ENCODE measurements at places on chromosomes 3 and 15.

DNA sequence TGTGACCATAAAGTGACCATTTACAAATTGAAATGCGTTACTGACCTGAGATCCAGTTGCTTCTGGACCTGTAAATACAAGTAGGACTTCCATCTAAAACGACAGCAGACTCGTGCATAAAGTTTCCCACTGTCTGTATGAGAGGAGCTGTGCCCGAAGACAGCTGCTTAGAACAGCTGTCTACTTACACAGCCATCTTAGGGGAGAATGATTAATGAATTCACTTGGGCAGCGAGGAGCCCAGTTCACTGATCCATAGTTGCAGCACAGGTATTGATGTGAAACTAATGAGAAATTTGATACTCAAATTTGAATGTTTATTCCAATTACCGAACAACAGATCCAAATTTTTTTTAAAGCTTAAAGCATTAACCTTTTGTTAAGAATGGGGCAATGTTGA is 748.1 kb downstream of the NR2F2 start:
- DNase-seq: no peak

- DNase-seq: peak; percentile 36
Measured at GRCh38 chr15:40471808-40472150, 995 bp downstream of the CHST14 start.

GRCh38 chr15:70478251-70478990 is 284.9 kb downstream of the UACA start:
- peak; percentile 35 for DNase-seq

- DNase-seq: no peak
Measured at GRCh38 chr3:16064642-16065414, 109.7 kb upstream of the GALNT15 start.

DNA sequence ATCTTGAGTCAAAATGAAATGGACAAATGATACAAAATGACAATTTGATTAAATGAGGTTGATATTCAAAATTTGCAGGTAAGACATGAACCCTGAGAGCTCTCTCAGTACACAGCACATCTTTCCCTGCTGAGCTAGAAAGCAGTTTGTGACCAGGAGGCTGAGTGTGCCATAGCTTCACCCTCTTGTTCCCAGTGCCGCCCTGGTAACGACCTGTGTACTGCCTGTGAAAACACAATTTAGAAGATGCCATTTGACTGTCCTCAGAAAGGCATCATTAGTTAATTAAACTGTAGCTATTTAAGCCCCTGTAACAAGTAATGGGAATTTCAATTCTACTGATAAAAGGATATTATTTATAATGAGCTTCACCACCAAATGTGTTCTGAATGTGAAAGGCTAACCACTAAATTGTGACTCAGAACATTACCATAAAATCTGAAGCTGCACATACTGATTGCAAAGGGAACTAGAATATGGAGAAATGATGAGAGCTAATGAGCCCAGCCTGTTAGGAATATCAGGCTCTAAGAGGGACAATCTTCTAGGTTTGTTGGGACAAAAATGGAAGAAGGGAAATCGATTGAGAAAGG is 212.9 kb upstream of the ARPP21 start:
- DNase-seq: no peak

- no peak for DNase-seq
Measured at GRCh38 chr3:139533781-139534454, 5.6 kb downstream of the RBP1 start.

DNA sequence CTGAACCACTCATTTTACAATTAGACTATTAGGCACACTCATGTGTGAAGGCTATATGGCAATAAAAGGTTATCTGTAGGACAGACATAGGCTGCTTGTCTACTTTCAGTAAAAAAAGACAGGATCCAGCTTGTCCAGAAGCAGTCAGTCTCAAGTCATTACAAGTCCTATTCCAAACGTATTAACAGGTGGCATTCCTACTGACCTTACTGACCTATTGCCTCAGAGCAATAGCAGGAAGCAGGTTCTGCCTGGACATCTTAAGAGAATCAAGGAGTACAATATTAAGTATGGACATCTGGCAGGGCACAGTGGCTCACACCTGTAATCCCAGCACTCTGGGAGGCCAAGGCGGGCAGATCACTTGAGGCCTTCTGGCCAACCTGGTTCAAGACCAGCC is 7.0 kb downstream of the CMTM6 start:
- no peak for DNase-seq

DNA sequence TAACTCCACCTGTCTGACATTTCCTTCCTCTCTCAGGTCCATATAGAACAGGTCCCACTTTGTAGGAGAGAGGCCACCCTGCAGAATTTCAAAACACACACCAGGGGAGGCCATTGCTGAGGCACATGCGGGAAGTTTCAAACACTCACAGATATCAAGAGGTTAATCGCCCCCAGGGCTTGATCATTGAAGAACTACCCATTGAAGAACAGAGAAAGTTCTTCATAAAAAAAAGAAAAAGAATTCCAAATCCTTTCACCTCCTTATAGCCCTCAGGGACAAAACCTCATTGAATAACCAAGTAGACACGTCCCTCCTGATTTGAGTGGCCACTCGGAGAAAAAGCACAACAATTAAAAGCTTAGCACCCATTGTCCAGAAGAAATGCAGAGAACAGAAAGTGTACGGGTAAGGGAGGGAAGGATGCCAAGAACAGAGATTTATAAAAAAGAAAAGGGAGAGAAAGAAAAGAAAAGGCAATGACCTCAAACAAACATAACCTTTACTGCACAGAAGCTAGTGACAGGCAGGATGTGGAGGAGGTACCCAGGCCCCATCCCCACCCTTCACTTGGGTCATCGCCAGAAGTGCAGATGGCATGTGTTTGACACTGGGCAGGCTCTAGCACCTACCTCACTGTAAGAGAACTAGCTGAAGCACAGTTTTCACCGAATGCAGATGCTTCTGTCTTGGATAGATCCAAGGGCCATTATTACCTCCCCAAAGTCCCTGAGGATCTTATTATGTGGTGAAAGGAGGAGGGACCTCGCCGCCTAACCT is 112.3 kb upstream of the HES1 start:
- DNase-seq: no peak

GRCh38 chr15:61173899-61174689 is 55.0 kb downstream of the RORA start:
- DNase-seq: no peak

GRCh38 chr15:70479785-70480184 is 283.6 kb downstream of the UACA start:
- DNase-seq: no peak

- no peak for DNase-seq
Measured at GRCh38 chr15:66724732-66725463, 22.9 kb downstream of the SMAD6 start.

DNA sequence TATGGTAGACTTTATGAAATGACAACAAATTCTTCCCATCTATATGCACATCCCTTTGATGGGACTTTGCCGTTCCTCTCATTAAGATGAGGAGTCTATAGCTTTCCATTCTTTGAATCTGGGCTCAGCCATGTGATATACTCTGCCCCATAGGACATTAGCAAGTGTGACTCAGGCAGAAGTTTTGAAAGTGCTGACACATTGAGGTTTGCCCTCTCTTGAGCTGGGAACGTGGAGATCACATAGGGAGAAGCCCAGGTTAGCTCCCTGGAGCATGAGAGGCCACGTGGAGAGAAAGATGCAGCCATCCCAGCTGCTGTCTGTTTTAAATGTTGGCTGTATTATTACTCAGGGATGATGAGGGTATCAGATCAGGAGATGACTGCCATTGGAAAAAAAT is 67.7 kb upstream of the OXTR start:
- DNase-seq: no peak

DNA sequence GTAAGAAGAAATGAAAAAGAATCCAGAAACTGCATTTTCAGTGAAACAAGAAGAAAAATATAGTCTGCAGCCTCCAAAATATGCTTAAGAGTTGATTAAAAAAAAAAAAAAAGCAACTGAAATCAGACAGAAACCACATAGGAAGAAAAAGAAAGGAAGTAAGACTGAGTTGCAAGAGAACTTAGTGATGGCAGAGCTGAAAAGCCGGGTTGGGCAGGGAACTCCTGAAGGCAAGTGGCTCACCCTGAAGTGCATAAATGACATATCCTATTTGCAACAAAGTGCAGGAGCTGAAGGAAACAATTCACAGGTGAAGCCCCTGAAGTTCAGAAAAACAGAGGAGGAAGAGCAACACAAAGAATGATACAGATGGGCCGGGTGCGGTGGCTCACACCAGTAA is 108.8 kb upstream of the SLC25A36 start:
- DNase-seq: no peak

DNA sequence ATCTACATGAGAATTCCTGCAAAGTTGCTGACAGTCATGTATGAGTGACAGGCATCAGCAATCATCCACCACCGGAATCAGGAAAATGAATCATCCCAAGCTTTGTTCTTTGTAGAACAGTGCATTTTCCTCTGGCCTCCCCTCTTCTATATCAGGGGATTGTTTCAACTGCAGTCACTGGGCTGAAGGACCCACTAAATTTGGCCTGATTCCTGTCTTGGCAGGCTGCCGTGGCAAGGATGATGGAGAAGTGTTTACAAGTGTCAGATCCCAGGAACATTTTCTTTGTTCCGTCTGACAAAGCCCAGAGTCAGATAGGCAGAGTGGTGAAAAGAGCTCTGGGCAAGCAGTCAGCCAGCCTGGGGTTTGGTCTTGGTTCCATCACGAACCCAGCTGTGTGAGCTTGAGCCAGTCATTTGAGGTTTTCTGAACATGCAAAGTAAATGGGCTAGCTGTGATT is 175.1 kb upstream of the TSC22D2 start:
- DNase-seq: no peak

DNA sequence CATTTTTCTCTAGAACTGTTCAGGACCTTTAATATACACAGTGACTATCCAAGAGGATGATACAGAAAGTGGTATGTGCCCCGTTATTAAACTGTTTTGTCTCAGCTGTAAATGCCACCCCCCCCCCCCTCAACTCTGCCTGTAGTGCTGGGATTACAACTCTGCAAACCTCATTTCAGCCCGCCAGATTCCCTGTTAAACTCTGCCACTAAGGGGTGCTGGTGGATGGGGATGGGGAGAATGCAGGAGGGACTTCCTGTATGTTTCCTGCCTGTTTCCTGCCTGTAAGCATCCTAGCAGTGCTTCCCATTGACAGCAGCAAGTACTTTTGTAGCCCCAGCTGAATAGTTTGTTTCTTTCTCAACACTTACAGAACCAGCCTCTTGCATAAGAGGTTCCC is 301.7 kb upstream of the RORA start:
- no peak for DNase-seq

GRCh38 chr3:50620820-50621219 is 3.9 kb downstream of the MAPKAPK3 start:
- DNase-seq: no peak

GRCh38 chr3:6781092-6781491 is 79.8 kb upstream of the GRM7 start:
- no peak for DNase-seq

DNA sequence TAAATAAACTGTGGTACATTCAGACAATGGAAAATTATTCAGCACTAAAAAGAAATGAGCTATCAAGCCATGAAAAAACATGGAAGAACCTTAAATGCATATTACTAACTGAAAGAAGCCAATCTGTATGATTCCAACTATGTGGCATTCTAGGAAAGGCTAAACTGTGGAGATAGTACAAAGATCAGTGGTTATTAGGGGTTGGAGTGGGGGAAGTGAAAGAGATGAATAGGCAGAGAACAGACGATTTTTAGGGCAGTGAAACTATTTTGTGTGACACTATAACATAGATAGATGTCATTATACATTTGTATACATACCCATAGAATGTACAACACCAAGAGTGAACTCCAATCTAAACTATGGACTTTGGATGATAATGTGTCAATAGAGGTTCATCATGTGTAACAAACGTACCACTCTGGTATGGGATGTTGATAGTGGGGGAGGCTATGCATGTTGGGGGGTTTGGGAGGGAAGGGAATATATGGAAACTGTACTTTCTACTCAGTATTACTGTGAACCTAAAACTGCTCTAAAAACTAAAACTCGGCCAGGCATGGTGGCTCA is 29.0 kb downstream of the RAB27A start:
- DNase-seq: no peak

GRCh38 chr3:120659834-120660233 is 22.2 kb downstream of the HGD start:
- no peak for DNase-seq

DNA sequence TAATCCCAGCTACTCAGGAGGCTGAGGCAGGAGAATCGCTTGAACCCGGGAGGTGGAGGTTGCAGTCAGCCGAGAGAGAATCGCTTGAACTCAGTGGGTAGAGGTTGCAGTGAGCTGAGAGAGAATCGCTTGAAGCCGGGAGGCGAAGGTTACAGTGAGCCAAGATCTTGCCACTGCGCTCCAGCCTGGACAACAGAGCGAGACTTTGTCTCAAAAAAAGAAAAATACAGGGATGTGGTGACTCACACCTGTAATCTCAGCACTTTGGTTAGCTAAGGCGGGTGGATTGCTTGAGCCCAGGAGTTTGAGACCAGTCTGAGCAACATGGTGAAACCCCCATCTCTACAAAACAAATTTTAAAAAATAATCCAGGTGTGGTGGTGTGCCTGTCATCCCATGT is 26.8 kb downstream of the UBE2E1 start:
- DNase-seq: no peak

- DNase-seq: peak; percentile 30
Measured at GRCh38 chr3:57007521-57008460, 52.7 kb upstream of the SPATA12 start.

- DNase-seq: no peak
Measured at GRCh38 chr15:63933522-63933921, 99.8 kb upstream of the HERC1 start.

DNA sequence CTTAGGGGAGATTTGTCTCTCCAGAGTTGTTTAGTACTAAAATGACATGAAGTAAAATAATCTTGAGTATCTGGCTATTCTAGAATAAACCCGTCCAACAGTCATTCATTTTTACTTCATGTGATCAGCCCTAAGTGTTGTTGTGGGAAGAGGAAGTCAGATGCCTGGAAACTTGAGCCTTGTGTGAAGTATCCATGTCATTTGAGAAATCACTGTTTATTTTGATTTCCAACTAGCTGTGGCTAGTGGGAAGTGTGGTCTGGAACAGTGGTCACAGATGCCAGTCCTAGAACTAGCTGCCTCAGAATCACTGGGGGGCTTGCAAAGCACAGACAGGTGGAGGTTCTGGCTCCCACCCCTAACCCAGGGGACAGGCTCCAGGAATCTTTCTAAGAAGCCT is 77.7 kb upstream of the LIMD1 start:
- DNase-seq: no peak

GRCh38 chr15:27668471-27669220 is 430.5 kb downstream of the OCA2 start:
- no peak for DNase-seq
